GM20000 (cell line): ENCODE measurements at places on chromosomes 5 and 9.

DNA sequence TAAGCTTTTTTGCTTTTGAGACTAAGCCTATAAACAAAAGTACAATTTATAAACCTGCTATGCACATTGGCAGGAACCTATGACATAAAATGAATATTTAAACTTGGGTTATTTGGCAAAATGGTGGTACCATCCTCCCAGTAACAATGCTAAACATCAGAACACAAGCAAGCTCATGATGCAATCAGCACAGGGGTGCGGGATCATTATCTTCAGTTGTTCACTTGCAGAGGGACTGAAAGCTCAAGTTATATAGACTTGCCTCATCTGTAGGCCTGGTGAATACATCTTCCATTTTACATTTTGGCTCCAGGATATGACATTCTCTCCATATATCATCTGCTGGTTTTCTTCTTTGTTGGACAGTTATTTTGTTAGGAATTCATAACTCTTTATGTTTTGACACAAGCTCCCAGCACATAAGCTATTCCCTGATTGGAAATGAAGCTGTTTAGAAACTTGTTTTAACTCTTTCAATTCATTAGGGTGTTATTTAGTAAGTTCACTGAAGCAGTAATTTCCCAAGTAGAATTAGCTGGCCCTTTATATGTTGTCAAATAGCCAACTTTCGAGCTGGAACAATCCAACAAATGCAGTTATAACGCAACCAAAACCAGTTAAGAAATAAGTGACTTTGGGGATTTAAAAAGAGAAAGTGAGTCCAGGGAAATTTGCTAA is 124.7 kb upstream of the LIFR start:
- DNase-seq, result no peak

- DNase-seq, result no peak
These were observed 3.9 kb downstream of the SPTAN1 start for GRCh38 chr9:128556276-128556675.

GRCh38 chr5:39578887-39579497 is 154.2 kb upstream of the DAB2 start:
- no peak for DNase-seq

DNA sequence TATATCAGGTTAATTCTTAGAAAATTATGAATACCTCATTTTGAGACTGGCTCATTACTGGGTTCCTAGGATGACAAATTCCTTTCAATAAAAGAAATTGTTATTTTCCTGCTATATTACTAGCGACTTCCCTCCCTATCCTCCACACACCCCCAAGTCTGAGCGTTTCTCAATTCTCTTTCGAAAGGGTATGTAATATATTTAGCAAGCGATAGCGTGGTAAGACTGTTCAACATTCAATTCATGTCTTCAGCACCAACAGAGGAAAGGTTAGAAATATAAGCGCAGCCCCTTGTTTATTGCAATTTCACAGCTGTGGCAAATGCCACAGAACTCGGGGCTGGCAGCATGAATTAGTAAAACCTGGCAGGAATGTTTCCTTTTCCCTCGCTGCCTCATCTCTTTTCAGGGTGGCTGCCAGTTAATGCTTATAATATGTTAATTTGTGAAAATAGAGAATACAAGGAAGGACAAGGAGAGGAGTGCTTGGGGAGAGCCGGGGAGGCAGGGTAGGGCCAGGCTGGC is 152.7 kb upstream of the TBCA start:
- no peak for DNase-seq

DNA sequence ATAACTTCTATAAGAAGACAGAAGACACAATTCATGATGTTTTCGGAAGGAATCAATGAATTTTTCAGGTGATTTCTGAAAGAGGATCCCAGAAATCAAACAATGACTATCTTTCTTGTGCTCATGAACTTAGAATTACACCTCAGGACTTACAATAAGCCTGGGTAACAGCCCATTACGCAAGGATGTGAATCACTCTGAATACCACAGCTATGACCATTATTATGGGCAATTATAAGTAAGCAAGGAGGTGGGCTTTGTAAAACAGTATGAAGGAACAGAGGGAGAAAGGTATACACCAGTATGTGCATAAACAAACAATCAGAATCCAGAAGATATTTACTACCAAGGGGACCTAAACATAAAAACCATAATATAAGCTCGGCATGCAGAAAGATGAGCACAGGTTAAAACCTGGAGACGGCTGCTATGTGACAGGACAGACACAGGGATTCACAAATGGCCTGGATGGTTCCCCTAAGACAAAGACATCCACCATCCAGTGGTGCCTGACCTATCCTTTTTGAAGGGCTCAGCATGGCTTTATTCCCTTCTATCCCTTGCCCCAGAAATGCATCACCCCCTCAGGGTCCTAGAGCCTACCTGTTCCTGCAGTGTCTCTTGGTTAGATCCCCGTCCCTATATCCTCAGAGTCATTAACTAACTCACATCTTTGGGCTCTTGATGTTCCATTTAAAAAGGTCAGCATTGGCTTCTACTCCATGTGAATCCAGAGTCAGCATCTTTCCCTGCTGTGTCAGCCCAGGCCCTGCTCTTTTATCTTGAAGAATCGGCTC is 21.8 kb upstream of the PPP2CA start:
- no peak for DNase-seq

- DNase-seq, result no peak
These were observed 11.9 kb downstream of the DELE1 start for GRCh38 chr5:141935538-141935937.

DNA sequence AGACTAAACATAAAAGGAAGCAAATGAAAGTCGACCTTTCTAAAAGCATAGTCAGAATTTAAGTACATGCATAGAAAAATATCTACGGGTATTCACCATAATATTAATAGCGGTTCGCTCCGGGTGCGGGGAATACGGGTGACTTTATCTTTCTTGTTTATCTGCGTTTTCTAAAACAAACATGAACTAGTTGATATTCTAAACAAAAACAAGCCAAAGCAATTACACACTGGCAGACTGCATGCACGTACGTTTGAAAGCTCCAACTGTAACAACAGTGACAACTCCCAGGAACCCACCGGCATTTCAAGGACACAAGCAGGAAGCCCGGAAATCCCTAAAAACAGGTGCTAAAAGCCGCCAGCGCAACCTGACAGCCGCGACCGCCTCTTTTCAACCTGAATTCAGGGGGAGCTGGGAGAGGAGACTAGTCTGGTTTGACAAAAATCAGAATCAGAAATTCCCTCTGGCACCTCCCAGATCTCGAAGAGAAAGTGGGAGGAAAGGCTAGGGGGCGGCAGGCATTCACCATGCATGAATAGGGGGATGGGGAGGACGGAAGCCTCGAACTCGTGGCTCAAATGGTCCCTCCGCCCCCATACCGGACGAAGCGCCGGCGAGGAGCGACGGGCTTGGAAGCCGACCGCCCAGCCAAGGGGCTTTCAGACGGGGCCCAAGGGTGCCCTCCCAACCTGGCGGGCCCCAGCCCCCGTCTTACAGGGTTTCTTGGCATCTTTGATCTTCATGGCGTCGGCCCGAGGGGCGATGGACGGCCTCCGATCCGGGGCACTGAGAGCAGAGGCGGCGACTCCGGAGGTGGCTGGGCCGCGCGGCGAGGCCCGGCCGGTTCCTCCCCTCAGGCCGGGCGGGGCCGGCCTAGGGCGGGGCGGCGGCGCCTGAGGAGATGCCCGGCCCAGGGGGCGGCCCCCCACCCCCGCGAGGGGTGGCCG is at the start of gene PANK3:
TSS of gene PANK3 (minus strand) at position 831 of the 950 bp plus-strand sequence. CDS start at position 746, 85 bp downstream.
- peak; percentile 92 for DNase-seq

DNA sequence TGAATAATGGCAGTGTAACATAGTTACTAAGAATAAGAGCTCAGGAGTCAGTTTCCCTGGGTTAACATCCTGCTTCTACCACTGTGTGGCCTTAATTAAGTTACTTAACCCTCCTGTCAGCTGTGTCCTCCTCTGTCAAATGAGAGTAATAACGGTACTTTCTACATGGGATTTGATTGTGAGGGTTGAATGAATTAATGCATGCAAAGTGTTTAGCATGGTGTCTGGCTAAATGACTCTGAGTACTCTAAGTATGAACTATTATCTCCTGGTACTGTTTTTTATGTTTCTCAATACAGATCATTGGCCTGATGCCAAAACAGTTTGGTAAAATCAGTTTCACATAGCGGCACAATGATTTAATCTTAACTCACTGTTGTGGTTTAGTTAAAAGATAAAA is 19.6 kb downstream of the ZNF131 start:
- no peak for DNase-seq

GRCh38 chr5:144467792-144468191 is 297.1 kb downstream of the KCTD16 start:
- DNase-seq, result no peak

GRCh38 chr5:155049569-155050383 is 36.2 kb downstream of the KIF4B start:
- DNase-seq, result no peak

- DNase-seq, result no peak
These were observed 28.5 kb downstream of the GLRA1 start for GRCh38 chr5:151896031-151896691.
